Heart right ventricle (tissue), 16 donors: ENCODE measurements at places on chromosomes 5 and 9. TPM values are rescaled to one million over a fixed set of nuclear protein-coding genes. Genes with fewer than 3 reads are reported as not detected.

GRCh38 chr5:142246258-142246657 lies 78.6 kb downstream of the SPRY4 start:
- no peak for DNase-seq

DNA sequence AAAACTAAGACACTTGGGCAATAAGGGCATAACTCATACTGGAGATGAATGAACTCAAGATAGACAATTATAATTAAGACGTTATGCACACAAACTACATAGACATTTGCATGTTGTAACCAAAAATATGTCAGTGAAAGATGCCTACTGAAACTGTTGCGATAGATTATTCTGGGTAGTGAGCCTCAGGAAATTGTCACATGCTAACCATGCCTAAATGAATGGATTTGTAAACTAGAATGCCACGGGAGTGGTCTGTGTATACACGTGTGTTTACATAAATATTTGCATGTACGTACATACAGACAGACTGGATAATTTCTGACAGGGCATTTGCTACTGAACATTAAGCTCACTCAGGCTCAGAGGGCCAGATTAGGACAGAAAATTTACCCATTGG lies 1.2 kb downstream of the NIPSNAP3B start:
- no peak for DNase-seq

DNA sequence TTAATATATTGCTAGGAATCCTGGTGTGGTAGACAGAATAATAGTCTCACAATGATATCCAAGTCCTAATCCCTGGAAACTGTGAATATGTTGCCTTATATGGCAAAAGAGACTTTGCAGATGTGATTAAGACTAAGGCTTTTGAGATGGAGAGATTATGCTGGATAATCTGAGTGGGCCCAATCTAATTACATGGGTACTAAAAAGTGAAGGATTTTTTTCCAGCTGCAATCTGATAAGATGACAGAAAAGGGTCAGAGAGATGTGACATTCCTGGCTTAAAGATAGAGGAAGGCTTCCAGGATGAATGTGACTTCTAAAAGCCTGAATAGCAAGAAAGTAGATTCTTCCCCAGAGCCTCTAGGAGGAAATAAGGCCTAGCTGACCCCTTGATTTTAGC lies 80.7 kb upstream of the MPDZ start:
- DNase-seq = no peak

GRCh38 chr9:101397746-101398067 lies 711 bp downstream of the MRPL50 start:
- DNase-seq = no peak

DNA sequence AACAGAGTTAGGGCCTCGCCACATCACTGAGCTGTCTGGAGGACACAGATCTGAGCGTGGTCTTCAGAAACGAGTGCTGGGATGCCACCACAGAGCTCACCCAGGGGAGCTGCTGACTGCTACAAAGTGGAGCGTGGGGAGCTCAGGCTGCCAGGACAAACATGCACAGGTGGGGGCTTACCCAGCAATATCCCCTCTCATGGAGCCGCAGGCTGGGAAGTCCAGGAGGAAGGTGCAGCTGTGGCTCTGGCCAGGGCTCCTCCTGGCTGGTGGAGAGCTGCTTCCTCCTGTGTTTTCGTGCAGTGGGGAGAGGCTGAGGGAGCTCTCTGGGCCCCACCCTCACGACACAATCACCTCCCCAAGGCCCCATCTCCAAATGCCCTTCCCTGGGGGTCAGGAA lies 368.6 kb upstream of the IRX4 start:
- DNase-seq = no peak

- peak; percentile 84 for DNase-seq
Observed at GRCh38 chr5:61625681-61626621, 293.9 kb downstream of the ZSWIM6 start.

GRCh38 chr9:130871395-130872062 lies 25.1 kb downstream of the QRFP start:
- DNase-seq = no peak

DNA sequence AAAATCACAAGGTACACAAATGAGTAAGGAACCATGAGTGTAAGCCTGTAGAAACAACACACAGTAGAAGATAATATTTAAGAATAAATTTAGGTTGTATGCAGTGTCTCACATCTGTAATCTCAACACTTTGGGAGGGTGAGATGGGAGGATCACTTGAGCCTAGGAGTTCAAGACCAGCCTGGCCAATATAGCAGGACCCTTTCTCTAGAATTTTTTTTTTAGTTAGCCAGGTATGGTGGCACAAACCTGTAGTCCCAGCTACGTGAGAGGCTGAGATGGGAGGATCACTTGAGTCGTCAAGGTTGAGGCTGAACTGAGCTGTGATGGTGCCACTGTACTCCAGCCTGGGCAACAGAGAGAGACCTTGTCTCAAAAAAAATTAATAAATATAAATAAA lies 401.2 kb upstream of the RORB start:
- no peak for DNase-seq

DNA sequence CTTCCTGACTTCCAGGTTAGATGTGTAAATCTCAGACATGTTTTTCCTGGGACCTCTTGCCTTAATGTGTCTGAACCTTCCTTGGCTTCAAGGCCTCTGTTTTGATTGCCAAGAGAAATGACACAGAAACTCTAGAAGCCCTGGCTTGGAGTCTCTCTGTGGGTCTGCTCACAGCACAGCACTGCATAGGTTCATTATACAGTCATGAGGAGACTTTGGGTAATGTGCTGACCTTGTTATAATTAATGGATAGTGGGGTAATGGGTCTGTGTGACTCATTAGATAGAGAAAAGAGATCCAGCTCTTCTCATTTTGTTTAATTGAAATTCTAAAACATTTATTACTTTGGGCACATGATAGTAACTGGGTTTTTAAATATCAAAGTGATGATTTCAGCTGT lies 175.8 kb upstream of the GLRA1 start:
- no peak for DNase-seq

GRCh38 chr9:136051837-136052471 lies 43.1 kb downstream of the NACC2 start:
- DNase-seq = peak; percentile 52

GRCh38 chr9:105455836-105456475 lies 8.1 kb downstream of the FSD1L start:
- DNase-seq = no peak

DNA sequence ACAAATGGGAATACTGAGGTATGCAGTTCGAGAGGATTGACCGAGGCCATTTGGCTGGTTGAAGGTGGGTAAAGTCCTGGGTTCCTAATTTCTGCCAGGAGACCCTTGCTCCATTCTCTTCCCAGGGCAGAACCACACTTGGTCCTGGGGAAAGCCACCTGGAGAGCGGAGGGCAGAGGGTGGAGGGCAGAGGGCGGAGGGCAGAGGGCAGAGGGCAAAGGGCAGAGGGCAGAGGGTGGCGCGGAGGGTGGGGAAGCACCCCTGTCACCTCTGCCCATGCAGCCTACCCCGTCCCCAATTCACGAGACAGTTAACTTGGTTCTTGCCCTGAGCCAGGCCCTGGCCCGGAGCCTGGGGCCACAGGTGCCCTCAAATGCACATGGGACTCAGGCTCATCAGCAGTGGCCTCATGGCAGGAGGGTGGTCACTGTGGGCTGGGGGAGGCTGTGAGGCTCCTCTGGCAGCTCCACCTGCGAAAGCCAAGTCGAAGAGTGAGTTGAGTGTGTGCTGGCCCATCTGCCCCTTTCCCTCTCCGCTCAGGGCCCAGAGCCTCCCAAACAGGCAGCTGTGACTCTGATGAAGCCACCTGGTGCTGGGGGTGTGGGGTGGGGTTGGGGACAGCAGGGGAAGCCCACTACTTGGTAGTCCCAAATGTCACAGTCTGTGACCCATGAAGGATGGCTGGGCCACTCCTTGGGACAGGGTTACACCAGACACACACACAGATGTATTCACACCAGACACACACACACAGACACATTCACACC lies 28.0 kb upstream of the FCN1 start:
- DNase-seq = no peak

DNA sequence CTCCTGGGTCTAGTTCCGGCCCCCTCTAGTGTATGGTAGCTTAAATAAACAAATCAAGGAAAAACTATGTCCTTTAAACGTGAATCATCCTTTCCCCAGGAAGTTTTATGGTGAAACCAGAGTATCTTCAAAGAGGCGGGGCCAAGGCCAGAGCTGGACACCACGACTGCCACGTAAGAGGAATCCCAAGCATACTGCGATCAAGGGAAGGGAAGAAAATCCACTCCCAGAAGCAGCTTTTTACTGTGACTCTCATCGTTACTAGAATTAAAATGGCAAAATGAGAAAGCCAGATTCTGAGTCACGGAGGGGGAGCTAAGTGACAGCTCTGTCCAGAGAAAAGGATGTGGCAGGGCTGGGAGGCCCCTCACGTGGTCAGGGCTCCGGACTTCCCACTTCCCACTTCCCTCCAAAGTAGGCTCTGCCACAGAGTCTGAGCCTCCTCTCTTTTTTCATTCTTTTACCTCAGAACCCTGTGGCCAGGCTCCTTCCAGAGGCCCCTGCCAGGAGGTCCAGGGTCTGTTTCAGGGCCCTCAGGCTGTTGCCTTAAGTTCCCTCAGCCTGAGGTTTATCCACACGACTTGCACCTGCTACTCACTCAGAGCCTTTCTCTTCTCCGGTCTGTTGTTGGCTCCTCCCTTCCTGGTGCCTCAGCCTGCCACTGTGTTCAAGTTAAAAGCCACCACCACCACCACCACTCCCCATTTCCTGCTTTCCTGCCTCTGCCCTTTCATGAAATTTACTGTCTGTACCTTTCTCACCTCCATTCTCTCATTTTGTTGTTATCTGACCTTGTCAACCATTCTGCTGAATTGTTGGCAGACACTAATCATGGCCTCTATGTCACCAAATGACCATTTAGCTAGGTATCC lies 1.4 kb upstream of the GLRX start:
- DNase-seq = peak; percentile 66

- DNase-seq = no peak
Observed at GRCh38 chr5:57447658-57448057, 35.0 kb downstream of the ACTBL2 start.

DNA sequence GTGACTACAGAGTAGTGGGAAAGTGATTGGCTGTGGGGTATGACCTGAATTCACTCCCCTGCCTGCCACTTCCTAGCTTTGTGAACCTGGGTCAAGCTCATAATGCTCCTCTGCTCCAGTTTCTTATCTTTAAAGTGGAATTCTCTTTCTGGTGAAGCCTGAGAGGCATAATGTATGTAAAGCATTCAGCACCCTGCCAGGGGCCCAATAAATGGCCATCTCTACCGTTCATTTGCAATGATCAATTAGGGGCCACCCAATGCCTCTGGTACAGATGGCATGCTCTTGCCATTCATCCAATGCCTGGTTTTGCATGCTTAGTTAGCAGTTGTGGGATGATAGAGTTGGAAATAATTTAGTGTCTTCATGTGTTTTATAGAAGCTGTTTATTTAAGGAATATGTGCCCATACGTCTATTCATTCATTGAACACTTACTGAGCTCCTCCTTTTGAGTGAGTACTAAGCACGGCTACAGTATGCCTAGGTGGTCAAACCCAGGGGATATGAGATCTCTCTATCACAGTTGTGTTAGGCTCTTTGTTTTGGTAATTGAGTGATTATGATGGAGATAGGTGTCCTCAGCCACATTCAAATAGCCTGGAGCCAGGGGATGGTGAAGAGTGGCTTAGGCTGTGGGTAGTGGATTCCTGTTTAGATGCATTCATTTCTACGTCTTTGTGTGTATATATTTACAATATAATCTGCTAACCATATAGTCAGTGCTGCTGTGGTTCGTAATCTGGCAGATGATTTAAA lies 15.3 kb downstream of the ZNF462 start:
- DNase-seq = no peak

- DNase-seq = no peak
Observed at GRCh38 chr5:157266286-157267007, 524 bp downstream of the CYFIP2 start.

GRCh38 chr5:127203818-127204217 lies 86.8 kb upstream of the MEGF10 start:
- DNase-seq = no peak

DNA sequence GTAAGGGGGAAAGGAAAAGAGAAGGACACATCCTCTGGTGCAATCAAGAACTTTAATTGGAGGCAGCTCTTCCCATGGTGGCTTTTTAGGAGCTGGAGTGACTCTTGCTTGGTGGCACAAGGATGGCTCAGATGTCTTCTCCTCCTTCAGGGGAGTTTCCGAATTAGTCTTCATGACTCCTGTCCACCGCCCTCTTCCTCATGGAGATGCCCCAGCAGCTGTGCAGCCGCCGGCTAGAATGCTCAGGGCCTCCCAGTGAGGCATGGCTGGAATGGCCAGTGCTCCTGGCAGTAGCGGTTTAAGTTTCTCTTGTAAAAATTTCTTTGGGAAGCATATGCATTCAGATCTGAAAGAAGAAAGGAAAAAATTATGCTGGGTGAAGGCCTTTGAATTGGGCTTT lies 8.8 kb upstream of the TEX53 start:
- no peak for DNase-seq

The ZNF483 gene
- 4.5 TPM for total RNA-seq

The CCDC112 gene
- total RNA-seq = 5.5 TPM

The ANKDD1B gene
- total RNA-seq = not detected

The IFNK gene
- not detected for total RNA-seq

The LEAP2 gene
- total RNA-seq = 1.6 TPM

The PCDHGB6 gene
- total RNA-seq = 5.4 TPM

The PCAT7 gene
- 0.13 TPM for total RNA-seq

The FAM81B gene
- total RNA-seq = 8.0 TPM

The LECT2 gene
- not detected for total RNA-seq

The SLC4A9 gene
- not detected for total RNA-seq
